RCC 7860 (cell line): ENCODE measurements at places on chromosomes 3 and 15.
A peak's percentile ranks its signal among the peaks of the same experiment; 100 is the strongest.

- DNase-seq, result no peak
These were observed 31.1 kb downstream of the CACNA2D3 start for GRCh38 chr3:54153477-54153876.

GRCh38 chr3:181709537-181710279 lies 2.0 kb upstream of the SOX2 start:
- DNase-seq, result peak; percentile 17

DNA sequence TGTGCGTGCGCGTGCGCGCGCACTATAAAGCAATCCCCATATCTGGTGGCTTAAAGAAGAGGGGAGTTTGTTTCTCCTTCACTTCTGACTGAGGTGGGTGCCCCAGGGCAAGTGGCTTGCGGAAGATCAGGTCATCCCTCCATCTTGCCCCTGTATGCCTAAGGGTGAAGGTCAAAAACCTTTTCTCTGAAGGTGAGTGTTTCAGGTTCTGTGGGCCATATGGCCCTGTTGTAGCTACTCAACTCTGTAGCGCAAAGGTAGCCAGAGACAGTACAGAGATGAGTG lies 5.5 kb downstream of the ABTB1 start:
- DNase-seq, result no peak

DNA sequence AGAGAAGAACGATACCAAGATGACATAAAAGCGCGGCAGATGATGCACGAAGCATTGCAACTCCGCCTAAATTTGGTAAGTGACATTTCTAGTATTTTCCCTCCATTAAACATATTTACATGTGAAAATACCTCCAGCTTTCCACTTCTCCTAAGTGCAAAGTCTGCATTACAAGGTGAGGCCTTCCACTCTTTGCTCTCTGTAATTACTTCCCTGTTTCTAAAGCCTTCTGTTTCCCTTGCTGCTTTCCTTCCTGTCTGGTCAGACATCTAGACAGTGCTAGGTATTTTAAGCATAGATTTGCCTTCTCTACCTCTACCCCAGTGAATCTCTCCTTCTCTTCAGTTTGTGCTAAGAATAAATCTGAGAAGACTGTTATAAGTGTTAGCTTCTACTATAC lies 1.9 kb downstream of the P2RY12 start:
- no peak for DNase-seq

GRCh38 chr3:58037141-58037910 lies 29.1 kb downstream of the FLNB start:
- no peak for DNase-seq

DNA sequence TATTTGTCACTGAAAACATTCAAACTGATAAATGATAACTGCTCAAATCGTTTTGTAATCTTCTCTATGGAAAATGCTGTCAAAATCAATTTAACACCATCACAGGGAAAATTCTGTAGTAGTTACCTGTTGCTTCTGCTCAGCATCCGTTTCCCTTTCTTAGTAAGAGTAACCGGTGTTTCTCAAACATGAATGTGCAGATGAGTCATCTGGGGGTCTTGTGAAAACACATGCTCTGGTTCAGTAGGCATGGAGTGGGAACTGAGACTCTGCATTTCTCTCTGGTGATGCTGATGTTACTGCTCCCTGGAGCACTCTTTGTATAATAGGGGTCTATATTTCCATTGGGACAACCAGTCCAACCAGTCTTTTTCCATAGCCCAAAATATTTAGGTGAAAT lies 145.1 kb downstream of the SEMA6D start:
- no peak for DNase-seq

DNA sequence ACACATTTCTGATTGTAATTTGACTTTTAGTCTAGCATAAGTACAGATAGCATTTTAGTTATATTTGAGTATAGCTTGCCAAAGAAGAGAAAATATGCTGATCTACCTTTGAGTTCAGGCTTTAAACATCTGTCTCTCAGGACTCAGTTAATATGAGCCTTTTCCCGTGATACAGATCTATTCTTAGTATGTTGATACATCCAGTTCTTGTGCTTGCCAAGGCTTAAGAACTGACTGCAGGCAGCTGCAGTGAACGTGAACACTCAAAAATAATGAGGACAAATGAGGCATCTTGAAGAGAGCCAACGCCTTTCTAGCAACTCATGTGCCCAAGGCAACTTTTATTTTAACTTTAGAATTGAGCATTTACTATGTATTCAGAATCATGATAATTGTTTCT lies 325.5 kb downstream of the SI start:
- DNase-seq, result no peak
